Fibroblast of skin of left biceps (primary cell): ENCODE measurements at places on chromosomes 2 and 18.
A peak's percentile ranks its signal among the peaks of the same experiment; 100 is the strongest.

DNA sequence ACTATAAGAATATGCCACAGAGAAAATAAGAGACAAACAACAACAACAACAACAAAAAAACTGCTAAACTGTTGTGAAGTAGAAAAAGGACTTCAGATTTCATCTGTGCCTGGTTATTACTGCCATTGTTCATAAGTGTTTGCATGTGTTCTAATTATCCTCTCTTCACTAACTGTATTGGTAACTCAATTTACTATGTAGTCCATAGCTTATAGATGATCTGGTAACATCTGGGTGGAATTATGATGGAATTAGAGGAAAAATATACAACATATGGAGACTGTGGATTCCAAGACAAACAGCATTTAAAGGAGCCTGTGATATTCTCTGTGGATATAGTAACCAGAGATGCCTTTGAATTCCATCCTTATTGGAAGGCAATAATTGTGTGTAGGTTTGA lies 1891.5 kb upstream of the PIK3C3 start:
- no peak for DNase-seq

- DNase-seq, result peak; percentile 68
Measured at GRCh38 chr2:205198140-205198525, 484.2 kb upstream of the NRP2 start.

DNA sequence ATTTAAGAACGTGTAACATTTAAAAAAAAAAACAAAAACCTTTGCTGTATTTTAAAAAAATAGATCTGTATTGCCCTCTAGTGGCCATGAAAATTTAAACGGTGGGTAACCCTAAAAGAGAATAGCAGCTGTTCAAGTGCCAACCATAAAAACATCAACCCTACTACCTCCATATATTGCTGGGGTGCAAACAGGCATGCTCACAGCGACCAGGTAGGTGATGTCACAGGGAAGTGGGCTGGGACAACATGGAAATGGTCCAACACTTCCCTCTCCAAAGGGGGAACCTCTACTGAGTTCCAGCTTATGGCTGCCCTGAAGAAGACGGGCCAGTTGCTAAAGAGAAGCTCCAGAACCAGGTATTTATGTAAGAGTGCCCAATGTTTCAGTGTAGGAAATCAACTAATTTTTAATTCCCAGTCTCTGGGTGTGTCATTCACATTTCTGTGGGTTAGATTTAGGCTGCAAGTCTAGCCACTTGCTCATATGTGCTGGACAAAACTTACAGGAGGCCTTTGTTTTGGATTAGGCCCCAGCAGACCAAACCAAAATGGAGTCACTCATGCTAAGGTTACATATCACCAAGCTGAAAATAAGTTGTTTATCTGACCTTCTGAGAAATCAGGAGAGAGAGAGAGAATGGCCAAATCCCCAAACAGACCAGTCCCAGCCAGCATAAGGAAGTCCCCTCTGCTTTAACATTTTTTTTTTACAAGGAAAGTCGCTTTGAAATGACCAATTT lies 54.5 kb downstream of the SKA1 start:
- no peak for DNase-seq

GRCh38 chr2:172234716-172235691 lies 132.3 kb upstream of the DLX2 start:
- no peak for DNase-seq

GRCh38 chr2:16038621-16039020 lies 98.3 kb downstream of the MYCN start:
- DNase-seq, result no peak

DNA sequence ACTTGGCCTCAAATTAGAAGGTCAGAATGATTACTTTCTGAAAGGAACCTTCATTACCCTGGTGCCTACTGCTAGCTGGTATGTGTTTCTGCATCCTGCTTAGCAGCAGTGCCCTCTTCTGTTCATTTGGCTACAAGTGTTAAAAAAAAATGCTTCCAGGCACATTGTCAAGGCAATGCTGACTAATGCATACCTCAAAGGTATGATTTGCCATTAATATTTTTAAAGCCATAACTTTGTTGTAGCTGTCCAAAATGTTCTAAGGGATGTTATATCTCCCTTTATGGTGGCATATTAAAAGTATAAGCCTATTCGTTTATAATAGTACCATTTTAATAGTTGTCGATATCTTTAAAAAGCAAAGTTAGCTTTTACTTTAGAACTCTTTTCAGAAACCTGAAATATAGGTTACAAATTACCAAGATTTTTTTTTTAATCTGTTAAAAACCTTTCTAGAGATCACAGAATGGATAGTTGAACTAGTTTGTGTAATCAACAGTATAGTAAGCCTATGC lies 52.0 kb upstream of the FAM171B start:
- DNase-seq, result peak; percentile 33

- no peak for DNase-seq
Measured at GRCh38 chr2:3633089-3633981, 24.7 kb upstream of the ALLC start.

DNA sequence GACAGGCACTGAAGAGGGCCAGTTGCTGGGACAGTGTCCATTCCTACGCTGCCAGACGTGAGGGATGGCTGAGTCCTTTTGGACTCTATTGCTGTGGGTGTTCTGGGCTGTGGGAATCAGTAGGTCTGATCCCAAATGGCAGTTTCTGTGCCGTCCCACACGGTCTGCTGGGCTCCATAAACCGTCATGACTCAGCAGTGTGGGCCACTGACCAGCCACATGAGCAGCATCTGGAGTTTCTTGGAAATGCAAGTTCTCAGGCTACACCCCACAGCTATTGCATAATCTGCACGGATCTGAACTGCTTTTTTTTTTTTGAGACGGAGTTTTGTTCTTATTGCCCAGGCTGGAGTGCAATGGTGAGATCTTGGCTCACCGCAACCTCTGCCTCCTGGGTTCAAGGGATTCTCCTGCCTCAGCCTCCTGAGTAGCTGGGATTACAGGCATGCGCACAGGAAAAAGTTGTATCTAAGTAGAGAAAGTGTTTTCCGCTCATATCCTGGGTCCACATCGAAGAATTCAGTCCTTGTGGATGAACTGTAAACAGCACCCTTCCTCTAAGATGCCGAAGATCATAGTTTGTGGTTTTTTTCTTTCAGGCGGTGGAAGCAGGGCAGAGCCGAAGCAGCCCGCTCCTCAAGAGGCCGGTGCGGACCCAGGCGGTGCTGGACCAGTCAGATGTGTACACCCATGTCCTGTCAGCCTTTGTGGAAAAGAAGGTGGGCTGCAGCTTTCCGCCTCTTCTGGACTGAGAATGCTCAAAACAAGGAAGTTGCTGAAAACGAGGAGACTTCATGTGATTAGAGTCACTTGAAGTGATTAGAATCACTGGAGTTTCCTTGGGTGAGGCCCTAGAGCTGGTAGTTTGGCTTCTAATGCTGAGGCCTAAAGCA lies 25.5 kb downstream of the RMC1 start:
- DNase-seq, result no peak

DNA sequence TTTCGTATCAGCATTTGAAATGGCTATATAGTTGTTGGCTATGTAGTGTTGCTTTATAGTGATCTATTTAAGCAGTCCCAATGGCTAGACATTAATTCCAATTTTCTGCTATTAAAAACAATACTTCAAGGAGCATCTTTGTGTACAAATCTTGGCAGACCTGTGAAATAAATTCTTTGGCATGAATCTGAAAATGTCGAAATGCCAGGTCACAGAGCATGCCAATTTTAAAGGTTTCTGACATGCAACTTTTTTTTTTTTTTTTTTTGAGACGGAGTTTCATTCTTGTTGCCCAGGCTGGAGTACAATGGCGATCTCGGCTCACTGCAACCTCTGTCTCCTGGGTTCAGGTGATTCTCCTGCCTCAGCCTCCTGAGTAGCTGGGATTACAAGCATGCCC lies 26.8 kb upstream of the CABLES1 start:
- no peak for DNase-seq

- DNase-seq, result peak; percentile 45
Measured at GRCh38 chr2:160870729-160871465, 289.3 kb upstream of the TANK start.

DNA sequence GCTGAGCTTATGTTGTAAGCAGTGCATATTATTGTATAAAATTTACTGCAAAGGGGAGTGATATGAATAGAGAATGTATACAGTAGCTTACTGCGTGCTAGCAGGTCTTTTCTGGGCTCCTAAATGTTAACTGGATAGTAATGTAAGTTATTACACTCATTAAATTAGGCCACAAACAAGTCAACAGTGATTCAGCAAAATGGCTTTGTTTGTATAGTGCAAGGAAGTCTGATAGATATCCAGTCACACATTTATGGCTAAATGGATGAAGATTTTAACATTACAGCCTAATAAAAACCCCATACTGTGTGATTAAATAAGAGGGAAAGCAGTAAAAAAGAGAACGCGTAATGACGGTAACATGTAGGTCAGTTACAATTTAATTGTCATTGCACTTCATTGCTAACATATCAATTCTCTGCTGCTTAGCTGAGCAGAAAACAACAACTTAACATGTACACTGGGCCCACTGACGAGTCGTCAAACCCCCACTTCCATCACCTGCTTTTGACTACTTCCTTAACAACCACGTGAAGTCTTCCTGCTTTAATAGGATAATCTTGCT lies 665.0 kb upstream of the FANCL start:
- no peak for DNase-seq

GRCh38 chr2:42906557-42907411 lies 114.4 kb upstream of the HAAO start:
- no peak for DNase-seq

DNA sequence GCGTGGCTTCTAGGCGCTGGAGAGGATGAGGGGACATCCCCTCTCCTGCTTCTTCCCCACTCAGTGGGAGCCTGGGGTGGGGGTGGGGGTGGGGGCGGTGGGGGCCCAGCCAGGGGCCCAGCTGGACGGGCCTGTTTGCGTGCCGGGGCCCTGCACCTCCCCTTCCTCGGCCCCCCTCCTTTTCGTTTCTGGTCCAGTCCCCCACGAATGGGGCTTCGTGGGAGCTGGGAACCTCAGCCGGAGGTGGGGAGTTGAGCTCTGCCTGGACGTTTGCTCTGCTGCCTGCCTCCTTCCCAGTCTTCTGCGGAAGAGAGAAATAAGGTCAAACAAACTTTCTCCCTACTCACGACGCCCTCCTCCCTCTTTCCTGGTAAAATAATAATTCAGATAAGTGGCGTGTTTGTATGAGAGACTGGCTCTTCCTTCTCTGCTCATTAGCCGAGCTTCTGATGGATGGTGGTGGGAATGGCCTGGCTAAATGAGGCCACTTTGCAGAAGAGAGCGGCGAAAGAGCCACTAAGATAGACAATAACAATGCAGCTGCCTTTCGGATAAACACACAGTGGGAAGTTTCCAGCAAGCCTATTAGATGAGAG lies 782 bp downstream of the MTA3 start:
- no peak for DNase-seq

DNA sequence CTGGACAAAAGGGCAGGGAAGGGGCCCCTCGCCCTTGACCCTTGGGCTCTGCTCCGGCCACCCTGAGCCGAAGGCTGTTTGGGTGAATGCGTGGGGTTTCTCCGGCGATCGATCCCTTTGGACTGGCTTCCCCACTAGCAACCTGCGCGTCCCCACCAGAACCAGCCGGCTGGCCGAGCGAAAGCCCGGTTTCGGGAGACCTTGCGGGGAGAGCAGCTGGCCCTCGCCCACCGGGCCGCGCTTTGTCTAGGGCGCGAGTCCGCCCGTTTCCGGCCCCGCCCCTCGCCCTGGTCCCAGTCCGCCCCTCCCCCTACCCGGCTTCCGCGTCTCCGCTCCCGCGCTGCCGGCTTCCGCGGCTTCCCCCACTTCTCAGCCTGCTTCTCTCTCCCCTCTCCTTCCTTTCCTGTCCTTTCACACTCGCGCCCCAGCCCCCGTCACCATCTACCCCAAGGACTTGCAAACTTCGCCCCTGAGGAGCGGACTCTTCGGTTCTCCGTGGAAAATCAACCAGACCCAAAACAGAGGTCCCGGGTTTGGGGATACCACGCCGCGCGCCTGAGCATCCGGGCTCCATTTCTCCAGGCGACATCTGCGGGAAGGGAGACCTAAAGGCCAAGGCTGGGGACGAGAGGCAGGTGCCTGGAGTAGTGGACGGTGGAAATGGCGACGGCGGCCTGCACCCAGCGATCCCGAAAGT lies 48.0 kb upstream of the ATP6V1B1 start:
- DNase-seq, result no peak
